T-cell (primary cell): ENCODE measurements at places on chromosomes 16 and 17. TPM values are rescaled to one million over a fixed set of nuclear protein-coding genes. Genes with fewer than 3 reads are reported as not detected.

- no peaks in the 10 kb centered on the region for H3K27me3 ChIP-seq
- H3K4me3 ChIP-seq, result no peak overlapping the region
- no peak overlapping the region for H3K27ac ChIP-seq
- no peaks in the 10 kb centered on the region for H3K36me3 ChIP-seq
- no peak for DNase-seq
These were observed 270.1 kb downstream of the SOX9 start for GRCh38 chr17:72390675-72391508.

DNA sequence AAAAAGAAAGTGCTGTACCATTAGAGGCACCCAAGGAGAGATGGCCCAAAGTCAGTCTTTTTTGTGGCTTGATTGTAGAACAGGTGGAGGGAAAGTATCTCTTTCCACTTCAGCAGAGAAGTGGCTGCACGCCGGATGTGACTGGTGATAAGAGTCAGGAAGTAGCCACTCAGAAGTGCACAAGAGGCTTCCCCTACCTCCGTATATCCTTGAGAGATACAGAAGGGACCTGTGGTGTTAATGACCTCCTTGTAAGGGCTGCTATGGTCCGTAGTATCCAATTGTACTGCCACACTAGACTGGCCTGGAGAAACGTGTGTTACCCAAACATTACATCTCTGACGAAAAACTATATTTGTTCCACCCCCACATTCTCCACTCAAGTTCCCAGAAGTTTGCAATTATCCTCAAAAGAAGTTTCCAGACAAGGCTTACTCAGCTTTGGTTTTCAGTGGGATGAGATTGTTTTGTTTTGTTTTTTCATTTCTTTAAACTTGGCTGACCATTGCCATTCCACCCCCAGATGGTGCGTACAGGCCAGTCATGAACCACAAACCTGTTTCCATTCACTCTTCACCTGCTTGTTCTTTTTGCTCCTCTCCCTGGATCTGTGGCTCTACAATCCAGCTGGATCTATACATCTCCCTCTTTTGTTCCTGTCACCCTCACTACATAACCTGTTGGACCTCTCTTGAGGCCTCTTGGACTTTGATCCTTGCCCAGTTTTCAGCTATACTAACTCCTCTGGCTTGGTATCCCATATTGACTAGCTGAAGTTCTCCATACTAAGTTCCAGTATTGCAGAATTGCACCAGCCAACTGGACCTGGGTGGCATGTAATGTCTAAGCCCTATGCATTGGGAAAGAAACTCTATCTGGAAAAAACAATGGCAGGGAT is 20.7 kb upstream of the MED13 start:
- H3K36me3 ChIP-seq, result no peaks in the 10 kb centered on the region
- H3K4me3 ChIP-seq, result no peak overlapping the region
- DNase-seq, result no peak
- no peaks in the 10 kb centered on the region for H3K27me3 ChIP-seq
- H3K4me1 ChIP-seq, result peaks cover 2% of the 10 kb centered on the region

GRCh38 chr16:57935904-57936303 is 35.0 kb downstream of the CNGB1 start:
- H3K27ac ChIP-seq, result no peak overlapping the region
- H3K27me3 ChIP-seq, result no peaks in the 10 kb centered on the region
- H3K4me1 ChIP-seq, result no peaks in the 10 kb centered on the region
- no peak overlapping the region for H3K4me3 ChIP-seq
- DNase-seq, result no peak

- H3K36me3 ChIP-seq, result no peaks in the 10 kb centered on the region
- no peak overlapping the region for H3K4me3 ChIP-seq
- no peak overlapping the region for H3K27ac ChIP-seq
- DNase-seq, result no peak
- no peaks in the 10 kb centered on the region for H3K27me3 ChIP-seq
- peaks cover 6% of the 10 kb centered on the region for H3K4me1 ChIP-seq
These were observed 4.1 kb downstream of the DECR2 start for GRCh38 chr16:405548-406506.

- no peak overlapping the region for H3K27ac ChIP-seq
- no peaks in the 10 kb centered on the region for H3K36me3 ChIP-seq
- H3K4me1 ChIP-seq, result no peaks in the 10 kb centered on the region
- H3K27me3 ChIP-seq, result no peaks in the 10 kb centered on the region
These were observed 375.5 kb downstream of the TOX3 start for GRCh38 chr16:52171481-52171880.

GRCh38 chr16:86075488-86075785 is 176.5 kb downstream of the IRF8 start:
- no peaks in the 10 kb centered on the region for H3K4me1 ChIP-seq
- no peak overlapping the region for H3K27ac ChIP-seq
- no peaks in the 10 kb centered on the region for H3K36me3 ChIP-seq
- no peak overlapping the region for H3K4me3 ChIP-seq
- H3K27me3 ChIP-seq, result no peaks in the 10 kb centered on the region

GRCh38 chr16:86277221-86277620 is 233.1 kb upstream of the FOXF1 start:
- no peaks in the 10 kb centered on the region for H3K4me1 ChIP-seq
- no peaks in the 10 kb centered on the region for H3K36me3 ChIP-seq
- H3K27me3 ChIP-seq, result peaks cover 5% of the 10 kb centered on the region
- H3K27ac ChIP-seq, result no peak overlapping the region
- H3K4me3 ChIP-seq, result no peak overlapping the region

- peak overlapping the region; percentile 74 for H3K4me3 ChIP-seq
- H3K27ac ChIP-seq, result peak overlapping the region; percentile 98
- H3K36me3 ChIP-seq, result peaks cover 17% of the 10 kb centered on the region
- H3K27me3 ChIP-seq, result no peaks in the 10 kb centered on the region
- DNase-seq, result peak; percentile 95
These were observed 3.4 kb downstream of the MAP2K3 start for GRCh38 chr17:21287703-21288449.

DNA sequence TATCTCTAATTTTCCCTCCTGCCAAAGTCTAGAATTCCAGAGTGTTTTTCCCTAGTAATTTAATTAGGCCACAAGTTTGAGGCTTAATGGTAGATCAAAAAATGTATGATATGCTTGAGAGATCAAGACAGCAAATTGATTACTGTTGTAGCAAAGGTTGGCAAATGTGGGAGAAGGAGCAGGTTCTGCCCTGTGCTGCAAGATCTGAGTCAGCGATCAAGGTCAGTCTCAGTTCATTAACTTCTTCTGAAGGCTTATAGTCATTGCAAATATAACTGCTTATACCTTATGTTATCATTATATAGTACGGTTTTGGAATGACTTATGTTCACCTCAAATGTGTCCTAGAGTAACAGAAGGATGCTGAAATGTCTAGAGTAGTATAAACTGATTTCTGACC is 231.1 kb upstream of the TBX2 start:
- H3K4me1 ChIP-seq, result no peaks in the 10 kb centered on the region
- no peak overlapping the region for H3K4me3 ChIP-seq
- H3K36me3 ChIP-seq, result no peaks in the 10 kb centered on the region
- no peak for DNase-seq

UTS2R gene
- not detected for total RNA-seq

SRCIN1 gene
- 0.35 TPM for total RNA-seq

TNFRSF13B gene
- total RNA-seq, result 0.60 TPM

EVI2B gene
- 130 TPM for total RNA-seq

ITGAX gene
- total RNA-seq, result 1.4 TPM

ABCC11 gene
- total RNA-seq, result 0.07 TPM
